Sigmoid colon (tissue), 7 donors: ENCODE measurements at places on chromosomes 4 and X.

- H3K4me1 ChIP-seq, result no peaks in the 10 kb centered on the region
- DNase-seq, result no peak
- H3K4me3 ChIP-seq, result no peak overlapping the region
These were observed 420.3 kb downstream of the FAT4 start for GRCh38 chr4:125735102-125735501.

- no peaks in the 10 kb centered on the region for H3K36me3 ChIP-seq
- no peaks in the 10 kb centered on the region for H3K4me1 ChIP-seq
- H3K27me3 ChIP-seq, result no peaks in the 10 kb centered on the region
These were observed 599.0 kb downstream of the RAB28 start for GRCh38 chr4:12884846-12885796.

DNA sequence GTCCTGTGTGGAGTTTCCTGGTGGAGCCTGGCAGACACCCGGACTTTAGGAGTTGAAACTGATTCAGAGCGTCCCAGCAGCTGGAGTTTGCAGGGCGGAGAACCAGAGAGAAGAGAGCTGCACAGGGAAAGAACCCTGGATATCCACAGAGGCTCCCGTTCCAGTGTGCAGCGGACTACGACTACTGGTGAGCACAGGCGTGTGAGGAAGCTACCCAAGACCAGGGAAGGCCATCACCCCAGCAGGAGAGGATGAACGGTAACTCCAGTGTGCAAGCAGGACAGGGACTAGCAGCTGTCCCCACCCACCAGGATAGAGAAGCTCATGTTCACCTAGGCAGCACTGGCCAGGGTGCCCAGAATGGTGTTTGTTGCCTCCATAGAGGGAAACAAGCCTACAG is 2.3 kb downstream of the LAGE3 start:
- H3K36me3 ChIP-seq, result no peaks in the 10 kb centered on the region
- no peak overlapping the region for H3K4me3 ChIP-seq
- H3K27ac ChIP-seq, result no peak overlapping the region
- H3K4me1 ChIP-seq, result no peaks in the 10 kb centered on the region
- DNase-seq, result no peak

- DNase-seq, result no peak
- no peak overlapping the region for H3K4me3 ChIP-seq
- H3K4me1 ChIP-seq, result no peaks in the 10 kb centered on the region
- H3K36me3 ChIP-seq, result no peaks in the 10 kb centered on the region
- H3K27ac ChIP-seq, result no peak overlapping the region
These were observed 45.7 kb downstream of the FHDC1 start for GRCh38 chr4:152981842-152982241.

DNA sequence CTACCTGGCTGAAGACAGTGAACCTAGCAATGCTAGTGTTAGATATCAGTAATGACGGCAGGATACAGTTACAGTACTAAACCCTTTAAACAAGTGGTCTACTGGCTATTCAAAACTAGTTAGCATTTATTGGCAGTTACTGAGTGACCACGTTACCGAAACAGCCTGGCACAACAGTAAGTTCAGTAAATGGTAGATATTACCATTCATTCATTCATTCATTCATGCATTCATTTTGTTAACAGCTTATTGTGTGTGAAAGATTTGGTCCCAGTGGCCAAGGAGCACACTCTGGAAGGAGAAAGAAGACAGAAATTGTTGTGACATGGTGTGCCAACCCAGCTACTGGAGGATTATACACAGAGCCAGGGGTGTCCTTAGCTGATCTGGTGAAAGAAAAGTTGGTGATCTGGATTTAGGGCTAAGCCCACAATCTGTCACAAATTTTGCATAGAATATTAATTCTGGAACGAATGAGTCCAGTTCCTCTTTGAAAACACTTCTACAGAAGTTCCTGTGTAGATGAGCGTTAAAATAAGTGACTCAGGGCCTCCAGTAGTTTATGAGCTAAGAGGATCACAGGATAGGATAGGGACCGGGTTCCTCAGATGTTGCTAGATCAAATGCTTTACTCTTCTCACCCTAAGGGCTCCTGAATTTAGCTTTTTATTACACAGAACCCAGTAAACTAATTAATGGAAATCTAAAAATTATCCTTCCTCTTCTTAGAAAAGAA is 179.1 kb downstream of the CBR4 start:
- H3K27ac ChIP-seq, result peak overlapping the region; percentile 94
- no peaks in the 10 kb centered on the region for H3K36me3 ChIP-seq
- no peaks in the 10 kb centered on the region for H3K27me3 ChIP-seq
- H3K4me3 ChIP-seq, result peak overlapping the region; percentile 76
- DNase-seq, result no peak

DNA sequence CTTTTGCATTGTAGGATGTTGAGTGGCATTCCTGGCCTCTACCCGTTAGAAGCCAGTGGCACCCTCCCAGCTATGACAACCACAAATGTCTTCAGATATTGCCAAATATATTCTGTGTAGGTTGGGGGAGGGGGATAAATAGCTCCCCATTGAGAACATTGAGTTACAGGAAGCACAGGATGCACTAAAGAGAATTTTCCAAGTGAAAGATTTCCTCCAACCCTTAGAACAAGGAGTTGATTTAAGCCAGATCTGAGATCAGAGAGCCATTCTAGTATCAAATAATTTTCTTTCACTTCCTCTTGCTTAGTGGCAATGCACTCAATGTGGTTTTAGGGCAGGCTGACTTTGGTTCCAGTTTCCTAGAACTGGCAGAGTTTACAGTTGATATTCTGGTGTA is 436.6 kb downstream of the C4orf33 start:
- H3K36me3 ChIP-seq, result no peaks in the 10 kb centered on the region
- H3K4me1 ChIP-seq, result no peaks in the 10 kb centered on the region
- no peak for DNase-seq
- H3K27ac ChIP-seq, result no peak overlapping the region
- H3K27me3 ChIP-seq, result no peaks in the 10 kb centered on the region
- H3K4me3 ChIP-seq, result no peak overlapping the region

DNA sequence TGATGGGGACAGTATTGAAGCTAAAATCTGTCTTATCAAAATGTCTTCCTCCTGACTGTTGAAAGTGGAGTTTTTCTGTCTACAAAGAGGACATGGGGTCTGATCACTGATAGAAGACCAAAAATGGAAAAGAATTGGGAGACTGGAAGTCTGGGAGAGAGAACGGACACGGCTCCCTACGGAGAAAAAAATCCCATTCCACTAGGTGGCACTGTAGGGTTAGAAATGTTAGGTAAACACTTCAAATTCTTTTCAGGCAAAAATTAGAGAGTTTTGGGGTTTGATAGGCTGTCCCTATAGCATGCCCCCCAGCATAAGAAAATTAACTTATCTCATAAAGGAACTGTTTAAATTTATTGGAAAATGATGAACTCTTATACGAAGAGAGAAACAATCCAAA is 200.5 kb downstream of the FAM133A start:
- H3K36me3 ChIP-seq, result no peaks in the 10 kb centered on the region
- no peak for DNase-seq
- H3K27me3 ChIP-seq, result no peaks in the 10 kb centered on the region
- H3K4me1 ChIP-seq, result no peaks in the 10 kb centered on the region

- no peak overlapping the region for H3K4me3 ChIP-seq
- H3K4me1 ChIP-seq, result no peaks in the 10 kb centered on the region
- no peaks in the 10 kb centered on the region for H3K27me3 ChIP-seq
- H3K27ac ChIP-seq, result no peak overlapping the region
- DNase-seq, result no peak
- H3K36me3 ChIP-seq, result no peaks in the 10 kb centered on the region
These were observed 189.9 kb downstream of the STPG2 start for GRCh38 chr4:97953171-97953941.

DNA sequence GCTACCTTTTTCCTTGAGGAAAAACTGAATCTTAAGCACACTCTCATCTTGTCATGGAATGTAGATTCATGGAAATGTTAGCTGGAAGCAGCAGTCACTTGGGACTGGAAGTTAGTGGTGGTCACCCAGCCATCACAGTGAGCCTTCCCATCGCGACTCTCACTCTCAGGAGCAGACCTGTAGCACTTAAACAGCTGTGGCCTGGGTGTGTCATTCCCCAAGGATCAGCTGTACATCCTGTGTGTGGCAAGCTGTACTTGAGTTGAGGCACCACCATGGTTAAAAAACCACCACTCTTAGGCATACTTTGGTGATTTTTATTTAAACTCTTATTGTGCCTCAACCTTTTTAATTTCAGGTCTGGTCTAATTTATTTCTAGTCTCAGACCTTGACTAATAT is 46.7 kb downstream of the JADE1 start:
- peaks cover 31% of the 10 kb centered on the region for H3K4me1 ChIP-seq
- H3K27me3 ChIP-seq, result no peaks in the 10 kb centered on the region
- H3K27ac ChIP-seq, result no peak overlapping the region
- no peak for DNase-seq

DNA sequence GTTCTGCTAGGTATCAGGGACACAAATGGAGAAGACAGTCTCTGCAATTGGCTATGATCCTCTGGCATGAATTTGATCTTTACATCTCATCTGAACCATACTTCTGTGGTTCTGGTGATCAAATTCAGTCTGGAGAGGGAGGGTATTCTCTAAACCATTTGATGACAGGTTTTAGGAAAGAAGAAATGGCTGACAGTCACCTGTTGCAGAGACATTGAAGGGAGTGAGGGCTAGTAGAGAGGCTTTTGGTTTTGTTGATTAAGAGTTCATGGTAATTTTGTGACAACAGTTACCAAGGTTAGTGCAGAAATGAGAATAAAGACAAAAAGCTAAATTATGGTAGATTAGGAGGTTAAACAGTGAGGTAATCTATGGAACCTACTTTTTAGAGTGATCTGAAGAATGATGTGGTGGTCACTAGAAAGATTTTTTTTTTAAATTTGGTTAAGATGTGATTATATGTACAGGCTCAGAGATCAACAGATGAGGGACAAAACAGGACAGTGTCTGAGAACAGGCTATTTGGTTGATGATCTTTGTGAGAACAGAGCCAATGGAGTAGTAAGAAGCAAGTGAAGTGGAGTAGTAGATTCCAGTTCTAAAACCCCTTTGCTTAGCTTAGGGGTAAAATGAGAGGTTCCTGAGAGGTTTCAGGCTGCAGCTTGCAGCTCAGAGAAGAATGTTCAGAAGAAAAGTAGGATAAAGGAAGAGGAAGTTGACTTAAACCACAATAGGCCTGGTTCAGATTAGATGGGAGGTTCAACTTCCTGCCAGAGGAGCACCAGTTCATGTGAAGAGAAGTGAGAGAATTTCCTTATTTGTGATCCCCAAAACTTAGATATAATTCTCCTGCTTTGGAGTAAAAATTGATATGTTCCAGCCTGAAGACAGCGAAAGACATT is 34.7 kb downstream of the VSIG4 start:
- no peaks in the 10 kb centered on the region for H3K4me1 ChIP-seq
- H3K27me3 ChIP-seq, result no peaks in the 10 kb centered on the region
- H3K27ac ChIP-seq, result no peak overlapping the region
- H3K4me3 ChIP-seq, result no peak overlapping the region
- no peak for DNase-seq

- H3K36me3 ChIP-seq, result no peaks in the 10 kb centered on the region
- no peak overlapping the region for H3K27ac ChIP-seq
- no peak overlapping the region for H3K4me3 ChIP-seq
- no peak for DNase-seq
- no peaks in the 10 kb centered on the region for H3K27me3 ChIP-seq
- H3K4me1 ChIP-seq, result no peaks in the 10 kb centered on the region
These were observed 32.4 kb upstream of the KIT start for GRCh38 chr4:54625391-54625790.

DNA sequence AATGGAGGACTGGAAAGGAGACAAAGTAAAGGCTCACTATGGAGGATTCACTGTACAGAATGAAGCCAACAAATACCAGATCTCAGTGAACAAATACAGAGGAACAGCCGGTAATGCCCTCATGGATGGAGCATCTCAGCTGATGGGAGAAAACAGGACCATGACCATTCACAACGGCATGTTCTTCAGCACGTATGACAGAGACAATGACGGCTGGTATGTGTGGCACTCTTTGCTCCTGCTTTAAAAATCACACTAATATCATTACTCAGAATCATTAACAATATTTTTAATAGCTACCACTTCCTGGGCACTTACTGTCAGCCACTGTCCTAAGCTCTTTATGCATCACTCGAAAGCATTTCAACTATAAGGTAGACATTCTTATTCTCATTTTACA is 6.8 kb downstream of the FGB start:
- H3K36me3 ChIP-seq, result no peaks in the 10 kb centered on the region
- H3K27me3 ChIP-seq, result no peaks in the 10 kb centered on the region
- H3K4me3 ChIP-seq, result no peak overlapping the region
- H3K4me1 ChIP-seq, result no peaks in the 10 kb centered on the region
- H3K27ac ChIP-seq, result no peak overlapping the region

GRCh38 chr4:16437836-16438235 is 211.6 kb upstream of the TAPT1 start:
- no peak overlapping the region for H3K4me3 ChIP-seq
- H3K27ac ChIP-seq, result no peak overlapping the region
- H3K36me3 ChIP-seq, result no peaks in the 10 kb centered on the region
- H3K4me1 ChIP-seq, result no peaks in the 10 kb centered on the region
- no peaks in the 10 kb centered on the region for H3K27me3 ChIP-seq

GRCh38 chr4:112508356-112508755 is 7.6 kb downstream of the NEUROG2 start:
- no peaks in the 10 kb centered on the region for H3K36me3 ChIP-seq
- H3K4me3 ChIP-seq, result no peak overlapping the region
- no peak overlapping the region for H3K27ac ChIP-seq
- peaks cover 24% of the 10 kb centered on the region for H3K4me1 ChIP-seq

- H3K4me3 ChIP-seq, result no peak overlapping the region
- no peak overlapping the region for H3K27ac ChIP-seq
- DNase-seq, result no peak
- H3K4me1 ChIP-seq, result no peaks in the 10 kb centered on the region
- H3K36me3 ChIP-seq, result peaks cover 12% of the 10 kb centered on the region
These were observed 31.8 kb downstream of the NSD2 start for GRCh38 chr4:1903035-1903434.

- no peak for DNase-seq
- H3K36me3 ChIP-seq, result no peaks in the 10 kb centered on the region
- no peak overlapping the region for H3K4me3 ChIP-seq
- H3K27ac ChIP-seq, result peak overlapping the region; percentile 25
These were observed 48.8 kb downstream of the IGFBP7 start for GRCh38 chr4:57061395-57061794.

GRCh38 chr4:145179281-145179860 is 1.0 kb downstream of the OTUD4 start:
- H3K4me1 ChIP-seq, result peaks cover 34% of the 10 kb centered on the region
- H3K36me3 ChIP-seq, result no peaks in the 10 kb centered on the region
- peak overlapping the region; percentile 97 for H3K27ac ChIP-seq
- H3K4me3 ChIP-seq, result peak overlapping the region; percentile 87
- peak; percentile 81 for DNase-seq
